ENCODE measurements at places on chromosomes 6 and 20.

GRCh38 chr20:2899243-2899642 lies 26.0 kb downstream of the PTPRA start:
- DNase-seq, result no peak

GRCh38 chr20:12241065-12241464 lies 323.4 kb downstream of the BTBD3 start:
- no peak for DNase-seq

DNA sequence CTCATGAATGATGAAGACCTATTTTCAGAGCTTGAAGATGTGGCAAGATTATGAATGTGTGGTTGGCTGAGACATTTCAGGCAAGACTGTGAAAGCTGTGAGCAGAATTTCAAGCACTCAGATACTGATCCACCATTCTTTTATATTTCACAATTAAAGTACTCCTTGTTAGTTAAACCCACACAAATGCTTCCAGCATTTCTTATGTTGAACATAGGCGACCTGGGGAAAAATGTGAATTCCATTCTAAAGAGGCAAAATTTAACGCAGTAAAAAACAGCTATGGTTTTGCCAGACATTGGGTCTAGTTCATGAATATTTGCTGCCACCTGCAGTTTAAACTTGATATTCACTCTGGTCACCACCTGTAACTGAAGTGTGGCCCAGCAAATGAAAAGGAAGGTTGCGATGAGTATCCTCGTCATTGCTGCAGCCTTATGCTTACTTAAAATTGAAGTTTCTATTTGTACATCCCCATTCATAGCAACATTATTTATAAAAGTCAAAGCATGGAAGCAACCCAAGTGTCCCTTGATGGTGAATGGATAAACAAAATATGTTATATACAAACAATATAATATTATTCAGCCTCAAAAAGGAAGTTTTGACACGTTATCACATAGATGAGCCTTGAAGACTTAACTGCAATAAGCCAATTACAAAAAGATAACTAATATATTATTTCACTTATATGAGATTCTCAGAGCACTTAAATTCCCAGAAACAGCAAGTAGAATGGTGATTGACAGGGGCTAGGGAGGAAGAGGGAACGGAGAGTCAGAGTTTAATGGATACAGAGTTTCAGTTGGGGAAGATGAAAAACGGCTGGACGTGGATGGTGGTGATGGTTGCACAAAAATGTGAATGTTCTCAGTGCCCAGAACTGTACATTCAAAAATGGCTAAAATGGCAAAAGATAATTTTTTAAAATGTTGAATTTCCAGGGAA lies 32.4 kb upstream of the FAM184A start:
- DNase-seq, result peak; percentile 39

DNA sequence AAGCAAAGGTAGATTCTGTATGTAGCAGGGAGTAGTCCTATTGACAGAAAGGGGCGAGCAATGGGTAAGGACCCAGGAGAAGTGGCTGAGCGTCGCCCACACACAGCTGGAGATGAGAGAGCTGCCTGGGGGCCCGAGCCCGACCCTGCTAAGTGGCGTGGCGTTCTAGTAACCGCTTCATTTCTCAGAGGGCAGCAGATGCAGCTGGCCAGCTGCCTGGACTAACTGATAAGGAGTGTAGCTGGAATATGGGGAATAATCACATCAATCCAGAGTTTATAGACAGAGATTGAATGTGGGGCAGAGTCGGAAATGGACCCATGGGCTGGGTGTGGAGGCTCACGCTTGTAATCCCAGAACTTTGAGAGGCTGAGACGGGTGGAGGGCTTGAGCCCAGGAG lies 64.4 kb downstream of the EZR start:
- DNase-seq, result no peak

GRCh38 chr20:35820715-35821114 lies 48.9 kb downstream of the PHF20 start:
- DNase-seq, result no peak

DNA sequence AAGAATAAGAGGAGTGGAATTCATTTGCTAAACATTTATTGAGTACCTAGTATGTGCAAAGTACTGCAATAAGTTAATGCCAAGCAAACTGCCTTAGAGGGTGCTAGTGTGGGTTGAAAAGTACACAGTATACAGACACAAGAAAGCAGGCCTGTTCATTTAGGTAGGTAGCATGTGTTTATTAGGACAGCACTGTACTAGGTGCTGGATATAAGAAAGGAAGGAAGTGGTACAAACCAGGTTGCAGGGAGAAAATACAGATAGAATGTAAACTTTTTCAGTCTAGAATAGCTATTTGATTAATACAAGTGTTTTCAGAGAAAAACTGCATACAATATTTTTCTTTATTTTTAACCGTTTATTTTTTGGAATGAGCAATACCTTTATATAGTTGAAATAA lies 68.1 kb downstream of the PHF20 start:
- DNase-seq, result no peak

GRCh38 chr6:31821301-31822035 lies 6.1 kb upstream of the HSPA1B start:
- DNase-seq, result peak; percentile 65

- no peak for DNase-seq
These were observed 1.8 kb upstream of the CCN2 start for GRCh38 chr6:131952886-131953509.

GRCh38 chr6:10400330-10400729 lies 14.5 kb downstream of the TFAP2A start:
- no peak for DNase-seq

DNA sequence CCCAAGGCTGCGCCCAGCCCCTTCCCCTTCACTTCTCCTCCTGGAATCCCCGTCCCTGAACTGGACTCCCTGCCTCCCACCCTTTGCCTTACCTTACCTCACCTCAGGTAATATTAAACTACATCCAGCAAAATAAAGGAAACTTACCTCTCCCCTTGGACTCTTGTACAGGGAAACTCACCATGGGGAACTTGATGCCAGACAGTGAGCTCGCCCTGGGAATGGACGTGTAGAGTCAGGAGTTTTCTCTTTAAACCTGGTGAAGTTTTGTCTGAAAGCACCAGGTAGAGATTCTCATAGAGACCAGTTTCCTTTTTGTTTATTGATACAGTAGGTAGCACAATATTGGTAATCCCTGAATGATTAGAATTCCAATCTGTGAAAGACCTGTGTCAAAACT lies 544 bp upstream of the HLA-C start:
- DNase-seq, result no peak

GRCh38 chr6:139954463-139955071 lies 580.1 kb upstream of the CITED2 start:
- no peak for DNase-seq

- DNase-seq, result no peak
These were observed 721.4 kb downstream of the CBLN4 start for GRCh38 chr20:55283889-55284288.
